Right renal pelvis (tissue), 4 donors: ENCODE measurements at places on chromosomes 7 and 10. TPM values are rescaled to one million over a fixed set of nuclear protein-coding genes. Genes with fewer than 3 reads are reported as not detected.

ORC5 gene
- 28.5 TPM for polyA plus RNA-seq

TMEM236 gene
- 0.14 TPM for polyA plus RNA-seq

NKX1-2 gene
- not detected for polyA plus RNA-seq

AS3MT gene
- polyA plus RNA-seq, result 23.6 TPM

RSPH10B2 gene
- 1.1 TPM for polyA plus RNA-seq

ATOH7 gene
- polyA plus RNA-seq, result 1.4 TPM

UFSP1 gene
- polyA plus RNA-seq, result 3.4 TPM

ORAI2 gene
- polyA plus RNA-seq, result 19.6 TPM

SH2D4B gene
- polyA plus RNA-seq, result 0.15 TPM

DNA sequence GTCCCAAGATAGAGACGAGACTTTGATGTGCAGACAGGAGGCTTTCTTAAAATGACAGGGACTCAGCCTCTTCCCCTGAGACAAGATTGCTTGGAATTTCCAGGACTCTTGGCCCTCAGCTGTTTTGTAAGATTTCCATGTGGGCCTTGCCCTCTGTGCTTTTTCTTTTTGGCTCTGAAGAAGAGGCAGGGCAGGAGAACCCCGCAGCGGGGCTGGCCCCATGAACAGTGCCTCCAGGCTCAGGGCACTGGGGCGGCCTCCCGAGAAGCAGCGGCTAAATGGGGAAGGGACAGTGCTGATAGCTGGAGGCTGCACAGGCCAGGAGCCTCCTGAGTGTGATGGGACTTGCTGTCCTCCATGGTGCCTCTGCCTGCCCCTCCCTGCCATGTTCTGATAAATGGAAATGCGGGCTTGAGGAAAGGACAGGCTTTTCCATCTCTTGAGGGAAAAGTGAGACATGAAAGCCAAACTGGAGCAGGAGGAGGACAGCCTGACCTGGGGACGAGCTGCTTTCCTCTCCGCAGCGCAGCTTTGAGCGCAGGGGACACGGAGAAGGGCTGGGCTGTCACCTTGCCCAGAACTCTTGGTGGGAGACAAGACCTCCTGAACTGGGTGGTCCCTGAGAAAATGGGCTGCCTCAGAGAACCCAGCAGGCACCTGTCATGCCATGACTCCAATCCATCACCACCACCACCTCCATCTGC lies 12.1 kb downstream of the SAP25 start:
- no peak for DNase-seq

- DNase-seq, result no peak
These were observed 78.6 kb downstream of the MAD1L1 start for GRCh38 chr7:2154121-2154520.

- DNase-seq, result no peak
These were observed 91.6 kb downstream of the HTR5A start for GRCh38 chr7:155161690-155162089.

- DNase-seq, result no peak
These were observed 15.6 kb upstream of the FXYD4 start for GRCh38 chr10:43355749-43356371.

DNA sequence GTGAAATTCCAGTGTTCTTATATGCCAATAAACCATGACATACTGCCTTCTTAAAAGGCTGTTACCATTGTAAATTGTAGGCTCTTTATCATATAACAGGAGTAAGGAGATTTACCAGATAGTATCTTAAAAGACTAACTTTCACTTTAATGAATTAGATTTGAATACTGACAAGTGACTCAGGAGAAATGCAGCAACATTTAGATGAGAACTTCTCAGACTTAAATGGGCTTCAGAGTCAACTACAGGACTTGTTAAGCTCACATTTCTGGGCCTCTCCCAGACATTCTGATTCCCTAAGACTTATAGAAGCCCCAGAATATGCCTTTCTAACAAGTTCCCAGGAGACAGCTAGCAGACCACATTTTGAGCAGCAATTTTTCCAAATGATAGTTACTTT lies 466.3 kb downstream of the ARL4A start:
- no peak for DNase-seq

- no peak for DNase-seq
These were observed 100.2 kb upstream of the MPP7 start for GRCh38 chr10:28403090-28403489.

DNA sequence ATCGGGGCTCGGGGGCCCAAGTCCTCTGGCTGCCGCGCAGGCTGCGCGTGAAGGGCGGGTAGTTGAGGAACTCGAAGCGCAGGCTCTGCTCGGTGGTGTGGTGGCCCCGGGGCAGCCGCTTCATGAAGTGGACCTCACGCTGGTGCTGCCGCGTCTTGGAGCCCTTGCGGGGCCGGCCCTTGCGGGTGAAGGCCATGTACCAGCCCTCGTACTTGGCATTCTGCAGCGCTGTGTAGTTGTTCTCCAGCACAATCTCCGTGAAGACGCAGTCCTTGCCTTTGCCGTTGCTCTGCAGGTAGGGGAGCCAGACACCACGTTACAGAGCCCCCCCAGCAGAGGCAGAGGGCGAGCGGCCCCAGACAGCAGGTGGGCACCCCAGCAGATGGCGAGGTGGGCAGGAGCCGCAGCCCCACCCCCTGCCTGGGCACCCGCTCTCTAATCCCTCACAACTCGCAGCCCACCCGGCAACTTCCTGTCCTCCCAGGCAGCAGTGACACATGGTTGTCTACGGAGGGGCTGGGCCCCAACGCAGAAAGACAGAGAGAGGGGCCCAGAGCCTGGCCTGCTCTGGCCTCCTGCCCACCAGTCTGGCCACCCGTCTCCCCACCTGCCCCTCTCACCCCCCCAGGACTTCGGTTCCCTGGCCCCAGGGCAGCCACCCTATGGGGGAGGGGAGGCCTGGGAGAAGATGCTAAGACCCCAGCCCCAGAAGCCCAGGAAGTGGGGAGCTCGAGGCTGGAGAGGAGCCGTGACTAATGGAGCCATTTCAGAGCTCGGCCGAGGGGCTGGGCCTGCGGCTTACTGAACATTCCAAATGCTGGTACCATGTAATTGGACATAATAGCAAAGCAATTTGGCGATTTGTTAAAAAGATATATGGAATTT lies 5.3 kb downstream of the FGF8 start:
- DNase-seq, result no peak

DNA sequence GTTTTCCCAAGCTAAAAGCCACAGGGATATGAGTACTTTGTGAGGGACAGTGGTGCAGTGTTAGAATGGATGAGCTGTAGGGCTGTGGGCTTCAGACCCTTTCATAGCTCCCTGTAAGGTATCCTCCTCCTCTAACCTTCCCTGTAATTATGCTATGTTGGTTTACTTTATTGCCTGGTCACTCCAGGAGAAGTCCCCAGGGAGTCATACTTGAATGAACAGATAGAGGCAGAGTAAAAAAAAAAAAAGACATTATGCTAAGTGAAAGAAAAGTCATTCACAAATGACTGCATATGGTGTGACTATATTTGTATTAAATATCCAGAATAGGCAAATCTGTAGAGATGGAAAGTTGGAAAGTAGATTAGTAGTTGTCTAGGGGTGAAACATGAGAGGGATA lies 434.4 kb downstream of the AUTS2 start:
- DNase-seq, result no peak

DNA sequence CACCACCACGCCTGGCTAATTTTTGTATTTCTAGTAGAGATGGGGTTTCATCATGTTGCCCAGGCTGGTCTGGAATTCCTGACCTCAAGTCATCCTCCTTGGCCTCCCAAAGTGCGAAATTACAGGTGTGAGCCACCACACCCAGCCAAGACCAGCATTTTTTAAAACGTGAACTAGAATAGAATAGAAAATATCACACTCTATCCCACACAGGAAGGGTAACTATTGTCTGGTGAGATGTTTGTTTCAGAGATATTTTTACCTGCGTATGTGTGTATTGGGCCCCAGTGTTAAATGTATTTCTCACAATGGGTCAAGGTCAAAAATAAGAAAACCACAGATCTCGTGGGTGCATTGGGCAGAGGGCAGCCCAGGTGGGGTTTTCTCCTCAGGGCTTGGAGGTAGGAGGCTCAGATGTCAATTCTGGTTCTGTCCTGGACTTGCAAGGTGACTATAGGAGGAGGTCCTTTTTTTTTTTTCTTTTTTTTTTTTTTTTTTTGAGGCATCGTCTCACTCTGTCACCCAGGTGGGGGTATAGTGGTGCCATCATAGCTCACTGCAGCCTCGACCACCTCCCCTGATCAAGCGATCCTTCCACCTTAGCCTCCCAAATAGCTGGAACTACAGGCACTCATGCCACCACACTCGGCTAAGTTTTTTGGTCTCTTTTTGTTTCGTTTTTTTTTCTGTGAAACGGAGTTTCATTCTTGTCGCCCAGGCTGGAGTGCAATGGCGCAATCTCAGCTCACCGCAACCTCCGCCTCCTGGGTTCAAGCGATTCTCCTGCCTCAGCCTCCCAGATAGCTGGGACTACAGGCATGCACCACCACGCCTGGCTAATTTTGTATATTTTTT lies 19.0 kb downstream of the SH2B2 start:
- no peak for DNase-seq

DNA sequence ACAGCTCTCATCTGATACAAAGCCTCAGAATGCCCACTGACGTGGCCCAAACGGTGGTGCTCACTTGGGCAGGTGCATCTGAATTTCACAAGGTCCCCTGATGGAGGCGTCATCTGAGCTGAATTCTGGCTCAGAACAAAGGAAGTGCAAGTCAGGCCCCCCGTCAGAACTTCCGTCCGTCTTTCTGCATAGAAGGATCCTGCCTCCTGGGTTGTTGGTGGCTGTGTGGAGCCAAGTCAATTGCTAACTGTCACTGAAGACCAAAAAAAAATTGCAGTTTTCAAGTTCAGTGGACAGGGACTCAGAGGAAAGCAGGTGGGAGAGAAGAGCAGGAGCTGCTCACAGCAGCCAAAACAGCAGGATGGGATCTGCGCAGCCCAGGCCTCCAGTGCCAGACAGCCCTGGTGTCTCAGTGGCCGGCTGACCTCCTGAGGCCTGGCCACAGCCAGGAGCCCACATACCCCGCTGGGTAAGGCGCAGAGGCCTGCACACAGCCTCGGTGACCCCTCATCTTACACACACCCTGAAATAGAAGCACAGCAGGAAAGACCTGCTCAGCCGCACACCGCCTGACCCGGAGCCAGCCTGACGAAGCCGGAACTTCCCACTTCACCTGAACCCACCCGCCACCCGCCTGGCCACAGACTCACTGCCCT lies 49.4 kb downstream of the PYROXD2 start:
- no peak for DNase-seq

GRCh38 chr10:91610444-91610843 lies 22.4 kb downstream of the PPP1R3C start:
- no peak for DNase-seq

- no peak for DNase-seq
These were observed 240.8 kb downstream of the ADK start for GRCh38 chr10:74391786-74392185.

DNA sequence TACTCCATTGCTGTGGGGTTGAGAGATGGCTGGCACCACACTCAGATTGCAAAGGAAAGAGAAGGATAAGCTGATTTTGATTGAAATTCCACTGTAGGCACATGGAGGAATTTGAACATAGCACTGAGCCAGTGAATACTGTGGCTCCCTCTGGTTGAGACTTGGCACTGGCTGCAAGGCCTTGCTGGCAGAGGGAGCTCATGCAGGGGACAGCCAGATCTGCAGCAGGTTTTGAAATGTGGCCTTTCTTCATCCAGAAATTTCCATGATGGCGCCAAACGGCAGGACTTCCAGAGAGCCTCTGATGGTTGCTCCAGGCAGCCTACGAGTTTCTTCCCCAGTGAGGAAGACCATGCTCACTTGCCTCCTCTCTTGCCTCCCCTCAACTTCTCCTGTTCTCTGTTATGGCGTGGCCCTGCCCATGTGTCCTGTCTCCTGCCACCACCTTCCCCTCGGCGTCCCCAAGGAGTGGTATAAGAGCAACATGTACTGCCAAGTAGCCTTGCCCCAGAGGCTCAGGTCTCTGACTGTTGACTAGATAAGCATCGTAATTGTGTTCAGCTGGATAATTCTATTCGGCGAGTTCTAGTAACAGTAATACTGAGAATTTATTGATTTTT lies 265.6 kb downstream of the CCDC3 start:
- DNase-seq, result no peak

DNA sequence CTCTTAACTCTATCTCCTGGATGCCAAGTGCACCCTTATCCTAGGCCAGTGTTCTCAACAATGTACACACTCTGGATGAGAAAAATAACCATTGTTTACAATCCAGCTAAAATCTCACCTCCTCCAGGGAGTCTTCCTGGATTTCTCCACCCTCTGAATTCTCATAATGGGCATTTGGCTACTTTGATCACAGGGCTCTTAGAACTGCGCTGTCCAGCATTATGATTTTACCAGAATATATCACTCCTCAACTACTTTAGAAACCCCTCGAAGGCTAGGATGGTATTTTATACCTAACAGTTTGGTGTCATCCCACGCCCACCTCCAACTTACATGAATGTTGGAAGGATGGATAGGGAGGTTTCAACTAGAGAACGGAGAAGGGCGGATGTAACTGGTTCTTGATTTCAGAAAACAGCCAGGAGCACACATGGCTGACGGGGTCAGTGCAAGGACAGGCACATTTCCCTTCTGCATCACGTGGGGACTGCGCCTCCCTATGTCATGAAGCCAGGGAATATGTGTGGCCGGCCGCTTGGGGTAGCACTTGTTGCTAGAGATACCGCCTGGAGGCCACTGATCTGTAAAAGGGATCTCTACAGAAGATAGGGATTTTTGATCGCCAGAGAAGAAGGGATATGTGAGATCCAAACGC lies 1.2 kb upstream of the ATP6V0E2 start:
- peak; percentile 66 for DNase-seq

DNA sequence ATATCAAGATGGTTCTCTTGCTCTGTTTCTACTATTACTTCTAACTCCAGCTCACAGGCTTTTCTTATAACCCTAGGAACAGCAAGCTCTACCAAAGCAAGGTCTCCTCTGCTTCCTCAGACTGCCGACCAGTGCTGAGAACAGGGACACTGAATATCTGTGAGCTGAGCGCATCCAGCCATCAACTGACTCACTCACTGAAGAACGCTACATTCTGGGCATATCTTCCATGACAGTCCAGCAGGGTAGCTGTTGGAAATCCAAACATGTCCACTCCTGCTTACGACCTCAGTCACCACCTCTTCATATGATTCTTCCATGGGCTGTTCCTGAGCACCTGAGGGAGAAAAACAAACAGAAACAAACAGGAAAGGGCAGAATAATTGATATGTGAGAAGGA lies 2.8 kb downstream of the ZNF32 start:
- no peak for DNase-seq

DNA sequence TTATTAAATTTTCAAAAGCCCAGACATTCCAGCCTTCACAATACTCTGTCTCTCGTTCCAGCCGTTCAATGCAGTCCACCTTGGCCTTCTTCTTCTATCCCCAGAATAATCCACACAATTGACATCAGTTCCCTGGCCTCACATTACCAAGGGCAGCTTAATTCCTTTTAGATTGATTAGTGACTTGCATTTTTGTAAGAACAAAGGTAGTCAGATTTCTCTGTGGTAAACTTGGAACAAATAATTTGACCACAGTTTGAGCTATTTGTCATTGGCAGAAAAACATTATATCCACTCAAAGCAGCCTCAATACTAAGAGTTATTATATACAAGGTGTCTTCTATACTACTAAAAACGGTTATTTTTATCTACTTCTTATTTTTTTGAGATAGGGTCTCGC lies 5.1 kb upstream of the CYTH3 start:
- DNase-seq, result no peak
